Esophagus squamous epithelium (tissue), 5 donors: ENCODE measurements at places on chromosomes 2 and 18. TPM values are rescaled to one million over a fixed set of nuclear protein-coding genes. Genes with fewer than 3 reads are reported as not detected.

The BCL11A gene
- 23.9 TPM for total RNA-seq

The FAM237A gene
- total RNA-seq: not detected

The BOLL gene
- total RNA-seq: not detected

The DCAF17 gene
- total RNA-seq: 8.3 TPM

The TTR gene
- not detected for total RNA-seq

The UGT1A3 gene
- 3.1 TPM for total RNA-seq

The CNDP1 gene
- total RNA-seq: not detected
